Activated CD4-positive, CD25-positive, alpha-beta regulatory T cell treated with anti-CD3 and anti-CD28 coated beads, Interleukin-2, amount 50 U/mL, for 24 hours (primary cell): ENCODE measurements at places on chromosomes 2 and 18.

- no peak for ATAC-seq
Measured at GRCh38 chr18:72720116-72720515, 147.7 kb downstream of the NETO1 start.

- ATAC-seq = no peak
Measured at GRCh38 chr2:207086136-207086535, 79.6 kb downstream of the KLF7 start.

DNA sequence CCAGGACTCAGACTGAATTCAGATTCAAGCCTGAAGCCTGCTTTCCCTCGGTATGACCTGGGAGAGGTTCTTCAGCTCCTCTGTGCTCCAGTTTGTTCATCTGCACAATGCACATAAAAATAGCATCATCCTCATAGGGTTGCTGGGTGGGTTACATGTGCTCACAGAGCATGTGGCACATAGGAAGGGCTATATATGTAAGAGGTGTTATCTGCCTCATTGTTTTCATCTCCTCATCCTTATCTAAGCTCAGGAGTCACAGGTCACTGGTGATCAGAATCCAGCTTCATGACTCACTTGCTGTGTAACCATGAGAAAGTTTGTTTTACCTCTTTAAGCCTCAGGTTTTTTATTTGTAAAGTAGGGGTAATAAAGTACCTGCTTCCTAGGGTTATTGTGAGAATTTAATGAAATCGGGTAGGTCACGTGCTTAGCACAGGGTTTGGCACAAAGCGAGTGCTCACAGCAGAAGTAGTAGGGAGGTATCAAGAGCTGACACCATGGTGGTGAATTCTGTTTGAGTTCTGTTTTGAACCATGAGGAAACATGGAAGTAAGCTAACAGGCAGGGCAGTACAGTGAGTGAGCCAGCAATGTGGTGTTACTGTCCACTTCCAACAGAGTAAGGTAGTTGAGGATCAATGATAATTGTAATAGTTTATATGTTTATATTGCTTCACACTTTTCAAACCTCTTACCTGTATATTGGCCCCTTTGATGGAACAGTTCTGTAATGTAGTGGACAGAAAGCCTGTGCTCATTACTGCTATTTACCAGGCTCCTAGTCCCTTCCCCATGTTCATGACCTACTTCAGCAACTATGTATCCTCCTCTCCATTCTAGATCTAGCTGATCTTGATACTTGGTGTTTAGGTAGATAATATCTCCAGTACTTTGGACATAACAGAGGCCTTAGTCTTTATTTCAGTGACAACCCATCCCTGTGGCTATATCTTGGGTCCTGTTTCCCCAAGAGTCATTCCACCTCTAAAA, 141.4 kb upstream of the LTBP1 start:
- ATAC-seq = no peak

- no peak for ATAC-seq
Measured at GRCh38 chr2:128315122-128315828, 3.4 kb downstream of the HS6ST1 start.

- ATAC-seq = no peak
Measured at GRCh38 chr18:48949606-48950535, 894 bp downstream of the SMAD7 start.

- ATAC-seq = no peak
Measured at GRCh38 chr2:1045109-1045508, 94.5 kb downstream of the SNTG2 start.

DNA sequence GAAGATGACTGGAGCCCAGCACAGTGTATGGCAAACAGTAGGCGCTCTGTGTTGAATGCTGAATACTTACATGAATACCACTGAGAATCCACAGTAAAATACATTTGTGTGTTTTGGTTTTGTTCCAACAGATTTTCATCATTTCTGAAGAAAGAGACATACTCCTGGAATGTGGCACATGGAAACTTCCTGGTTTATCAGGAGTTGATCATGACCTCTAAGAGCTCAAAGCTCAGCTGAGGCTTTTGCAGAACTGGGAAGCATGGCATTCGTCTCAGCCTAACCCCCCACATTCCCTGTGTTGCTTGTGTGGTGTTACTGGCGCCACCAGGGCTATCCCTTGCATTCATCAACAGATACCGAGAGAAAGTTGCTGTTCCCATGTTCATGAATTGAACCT, 316.9 kb upstream of the REV1 start:
- no peak for ATAC-seq

DNA sequence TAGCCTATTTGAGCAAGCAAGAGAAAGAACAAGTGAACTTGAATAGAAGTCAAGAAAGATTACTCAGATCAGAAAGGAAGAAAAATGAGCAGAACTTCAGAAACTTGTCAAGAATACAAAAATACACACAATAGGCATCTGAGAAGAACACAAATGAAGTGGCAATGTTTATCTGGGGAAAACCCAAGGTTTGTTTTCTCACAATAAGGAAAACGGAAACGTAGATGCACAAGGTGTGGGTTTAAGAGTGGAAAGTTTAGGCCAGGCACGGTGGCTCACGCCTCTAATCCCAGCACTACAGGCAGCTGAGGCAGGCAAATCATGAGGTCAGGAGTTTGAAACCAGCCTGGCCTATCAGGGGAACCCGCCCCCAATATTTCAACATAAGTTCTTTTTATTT, 159.5 kb upstream of the GYPC start:
- ATAC-seq = no peak
